ENCODE measurements at places on chromosomes 12 and 14.

GRCh38 chr12:27940245-27940644 is 32.3 kb downstream of the PTHLH start:
- no peak for DNase-seq

- no peak for DNase-seq
Observed at GRCh38 chr14:42565556-42565955, 958.9 kb downstream of the LRFN5 start.

DNA sequence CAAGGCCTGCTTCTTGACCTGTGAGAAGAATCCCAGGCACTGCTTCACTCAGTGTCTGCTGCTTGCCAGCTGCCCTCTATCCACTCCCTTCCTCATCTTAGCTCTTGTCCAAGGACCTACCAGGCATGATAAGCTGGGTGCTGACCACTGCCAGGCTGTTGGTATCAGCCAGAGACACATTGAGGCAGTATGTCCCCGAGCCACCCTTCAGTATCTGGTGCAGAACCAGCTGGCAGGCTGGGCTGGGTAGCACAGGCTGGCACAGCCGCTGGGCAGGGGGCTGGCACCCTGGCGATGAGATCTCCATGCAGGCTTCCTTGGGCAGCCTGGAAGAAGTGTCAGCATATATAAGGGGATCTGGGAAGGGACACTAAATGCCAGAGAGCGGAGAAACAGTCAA is 10.5 kb downstream of the PMEL start:
- DNase-seq: no peak

DNA sequence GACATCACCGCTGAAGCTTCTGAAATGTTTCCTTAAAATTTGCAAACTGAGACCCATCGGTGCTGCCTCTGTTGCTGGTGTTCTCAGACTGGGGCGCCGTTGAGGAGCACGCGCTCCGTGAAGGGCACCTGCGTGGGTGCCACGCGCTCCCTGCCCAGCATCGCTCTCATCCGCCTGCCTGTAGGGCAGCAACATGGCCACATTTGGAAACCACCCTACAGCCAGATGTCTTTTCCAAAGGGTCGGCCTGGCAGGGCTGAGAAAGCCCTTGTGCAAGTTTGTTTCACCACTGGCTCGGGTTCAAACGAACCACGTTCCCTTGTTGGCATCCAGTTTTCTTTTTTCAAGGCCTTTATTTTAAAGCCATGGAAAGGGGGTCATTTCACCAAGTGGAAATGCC is 13.9 kb downstream of the ADGRD1 start:
- no peak for DNase-seq

GRCh38 chr12:13154831-13155230 is 41.7 kb upstream of the EMP1 start:
- no peak for DNase-seq

DNA sequence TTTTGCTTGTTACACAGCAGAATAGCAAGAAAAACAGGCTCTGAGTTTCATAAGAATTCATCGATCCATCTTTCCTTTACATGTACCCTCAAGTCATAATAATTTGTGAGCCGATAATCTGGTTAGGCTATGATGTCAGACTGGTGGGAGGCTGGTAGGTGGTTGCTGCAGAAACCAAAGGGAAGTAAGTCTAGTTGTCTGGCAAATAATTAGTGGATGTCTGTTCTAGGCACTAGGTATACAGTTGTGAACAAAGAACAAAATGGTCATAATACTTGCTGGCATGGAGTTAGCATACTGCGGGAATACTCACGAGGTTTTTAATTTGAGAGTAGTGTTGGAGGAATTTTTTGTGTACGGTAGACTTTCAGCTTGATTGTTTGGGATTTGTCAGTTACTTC is 8.8 kb downstream of the SUSD6 start:
- DNase-seq: no peak

DNA sequence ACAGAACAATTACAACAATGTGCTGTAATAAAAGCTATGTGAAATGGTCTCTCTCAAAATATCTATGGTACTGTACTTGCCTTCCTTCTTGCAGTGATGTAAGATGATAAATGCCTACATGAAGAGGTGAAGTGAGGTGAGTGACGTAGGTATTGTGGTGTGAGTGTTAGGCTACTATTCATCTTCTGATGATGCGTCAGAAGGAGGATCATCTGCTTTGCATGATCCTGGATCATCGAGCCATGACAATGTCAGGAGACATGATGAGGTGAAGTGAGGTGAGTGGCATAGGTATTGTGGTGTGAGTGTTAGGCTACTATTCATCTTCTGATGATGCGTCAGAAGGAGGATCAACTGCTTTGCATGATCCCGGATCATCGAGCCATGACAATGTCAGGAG is 105.8 kb downstream of the KCNC2 start:
- no peak for DNase-seq

- DNase-seq: no peak
Observed at GRCh38 chr12:53101931-53102781, 1.1 kb upstream of the SOAT2 start.

- DNase-seq: no peak
Observed at GRCh38 chr12:131196220-131196619, 242.5 kb downstream of the ADGRD1 start.

GRCh38 chr14:57749267-57749666 is 116.6 kb downstream of the SLC35F4 start:
- no peak for DNase-seq

DNA sequence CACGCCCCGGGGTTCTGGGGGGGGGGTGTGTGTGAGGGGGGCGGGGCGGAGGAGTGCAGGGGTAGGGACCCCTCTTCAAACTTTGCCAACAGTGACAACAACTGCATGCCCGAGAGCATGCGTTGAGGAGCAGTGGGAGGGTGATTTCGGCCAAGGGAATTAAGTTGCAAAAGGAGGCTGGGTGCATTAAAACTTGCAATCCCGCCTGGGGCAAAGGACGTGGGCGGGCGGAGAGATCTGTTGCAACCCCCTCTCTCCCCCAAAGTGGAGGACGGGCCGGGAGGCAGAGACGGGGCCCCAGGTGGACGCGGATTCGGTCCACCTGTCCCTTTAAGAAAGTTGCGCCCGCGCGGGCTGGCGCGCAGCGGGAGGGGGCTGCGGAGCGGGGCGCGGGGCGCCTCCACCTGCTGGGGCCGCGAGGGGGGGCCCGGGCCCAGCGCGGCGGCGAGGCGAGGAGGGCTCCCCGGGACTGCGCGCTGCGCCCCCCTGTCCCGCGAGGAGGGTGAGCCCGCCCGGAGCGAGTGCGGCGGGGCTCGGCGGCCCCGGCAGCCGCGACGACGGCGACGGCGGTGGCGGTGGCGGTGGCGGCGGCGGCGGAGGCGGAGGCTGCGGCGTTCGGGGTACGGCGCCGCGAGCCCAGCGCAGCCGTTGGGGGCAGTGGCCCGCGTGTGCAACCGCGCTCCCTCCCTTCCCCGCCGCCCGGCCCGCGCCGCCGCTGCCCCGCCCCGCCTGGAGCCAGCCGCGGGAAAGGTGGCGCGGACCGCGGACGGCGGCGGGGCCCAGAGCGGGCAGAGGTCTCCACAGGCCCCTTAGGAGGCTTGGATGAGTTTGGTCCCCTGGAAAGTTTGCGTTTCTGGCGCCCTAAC is 530 bp upstream of the FOXN4 start:
- no peak for DNase-seq

GRCh38 chr12:12466157-12466556 is 96.5 kb downstream of the DUSP16 start:
- no peak for DNase-seq

- no peak for DNase-seq
Observed at GRCh38 chr12:67539946-67540345, 108.6 kb upstream of the DYRK2 start.

DNA sequence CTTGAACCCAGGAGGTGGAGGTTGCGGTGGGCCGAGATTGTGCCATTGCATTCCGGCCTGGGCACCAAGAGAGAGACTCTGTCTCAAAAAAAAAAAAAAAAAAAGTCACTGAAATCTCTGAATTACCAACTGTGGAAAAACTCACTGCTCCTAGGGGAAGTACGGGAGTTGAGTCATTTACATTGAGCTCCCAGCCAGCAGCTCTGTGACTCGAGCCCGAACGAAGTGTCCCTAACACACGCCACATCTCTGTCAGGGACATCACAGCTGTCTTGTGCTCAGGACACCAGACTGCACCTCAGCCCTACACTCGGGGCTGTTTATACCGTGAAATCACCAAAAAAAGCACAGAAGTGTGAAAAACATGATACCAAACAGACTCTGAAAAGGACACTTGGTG is 21.1 kb downstream of the ATP6V0A2 start:
- no peak for DNase-seq

GRCh38 chr12:24255920-24256665 is 306.6 kb upstream of the SOX5 start:
- DNase-seq: no peak

DNA sequence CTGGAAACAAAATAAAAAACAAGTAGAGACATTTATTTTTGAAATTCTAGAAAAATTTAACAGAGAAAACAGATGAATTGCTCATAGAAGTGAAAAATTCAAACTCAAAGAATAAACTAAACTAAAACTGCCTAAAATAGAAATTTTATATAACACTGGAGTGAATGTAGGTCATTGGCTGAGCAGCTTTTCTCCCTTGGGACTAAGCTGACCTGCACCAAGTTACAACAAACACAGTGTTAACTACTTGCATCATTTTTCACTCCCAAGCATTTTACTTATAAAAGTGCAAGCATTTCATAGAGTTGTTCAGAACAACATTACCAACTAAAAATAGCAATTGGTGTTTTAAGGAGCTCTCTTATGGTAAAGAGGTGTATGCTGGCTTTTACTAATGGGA is 298.1 kb downstream of the MED13L start:
- no peak for DNase-seq

- DNase-seq: no peak
Observed at GRCh38 chr14:65425885-65426284, 13.4 kb downstream of the FUT8 start.

- no peak for DNase-seq
Observed at GRCh38 chr12:6528539-6529235, 5.6 kb upstream of the GAPDH start.

DNA sequence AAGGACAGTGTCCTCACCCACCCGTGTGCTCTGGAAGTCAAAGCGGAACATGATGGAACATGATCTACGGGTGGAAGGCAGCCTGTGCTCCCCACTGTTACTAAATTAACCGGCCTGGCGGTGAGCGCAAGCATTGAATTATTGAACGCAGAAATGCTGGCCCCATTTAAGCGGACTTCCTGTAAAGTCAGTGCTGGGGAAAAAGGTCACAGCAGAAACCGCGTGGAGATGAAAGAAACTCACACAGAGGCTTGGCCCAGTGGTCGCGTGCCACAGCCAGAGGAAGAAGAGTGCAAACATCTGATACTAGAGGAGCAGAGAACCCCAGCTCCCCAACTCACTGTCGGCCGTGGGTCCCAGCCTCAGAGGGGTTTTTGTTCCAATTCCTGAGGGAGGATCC is 321.2 kb downstream of the ADGRD1 start:
- no peak for DNase-seq

DNA sequence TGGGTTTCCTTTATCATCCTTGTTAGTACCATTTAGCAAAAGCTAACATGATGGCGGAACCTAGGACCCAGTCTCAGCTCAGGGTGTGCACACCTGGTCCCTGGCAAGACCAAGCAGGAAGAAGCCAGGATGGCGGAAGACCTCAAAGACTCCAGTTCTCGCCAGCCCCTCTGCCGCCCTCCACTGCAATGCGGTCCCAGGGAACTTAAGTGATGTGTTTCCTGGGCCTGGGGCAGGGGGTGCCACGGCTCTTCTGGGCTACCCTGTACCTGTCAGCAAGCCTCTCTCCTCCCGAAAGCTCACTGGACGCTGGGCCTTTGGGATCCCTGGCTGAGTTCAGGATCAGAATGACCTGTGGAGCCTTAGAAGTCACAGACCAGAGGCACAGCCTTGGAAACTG is 71.3 kb downstream of the FBXL14 start:
- DNase-seq: no peak

DNA sequence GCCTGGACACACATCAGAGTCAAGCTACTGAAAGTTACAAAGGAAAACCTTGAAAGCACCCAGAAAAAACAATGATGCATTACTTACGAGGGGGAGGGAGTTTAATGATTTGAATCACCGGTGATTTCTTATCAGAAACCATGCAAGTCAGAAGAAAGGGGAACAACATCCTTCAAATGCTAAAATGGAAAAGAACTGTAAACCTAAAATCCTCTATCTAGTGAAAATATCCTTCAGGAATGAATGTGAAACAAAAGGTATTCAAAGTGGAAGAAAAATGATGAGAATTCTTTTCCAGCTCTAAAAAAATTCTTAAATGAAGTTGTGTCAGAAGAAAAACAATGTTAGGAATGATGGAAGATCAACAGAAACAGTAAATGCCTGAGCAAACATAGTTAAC is 16.8 kb downstream of the SCAF11 start:
- DNase-seq: no peak

- DNase-seq: no peak
Observed at GRCh38 chr14:50447461-50447860, 50.8 kb upstream of the CDKL1 start.

GRCh38 chr12:3972576-3972975 is 99.4 kb upstream of the PARP11 start:
- no peak for DNase-seq

DNA sequence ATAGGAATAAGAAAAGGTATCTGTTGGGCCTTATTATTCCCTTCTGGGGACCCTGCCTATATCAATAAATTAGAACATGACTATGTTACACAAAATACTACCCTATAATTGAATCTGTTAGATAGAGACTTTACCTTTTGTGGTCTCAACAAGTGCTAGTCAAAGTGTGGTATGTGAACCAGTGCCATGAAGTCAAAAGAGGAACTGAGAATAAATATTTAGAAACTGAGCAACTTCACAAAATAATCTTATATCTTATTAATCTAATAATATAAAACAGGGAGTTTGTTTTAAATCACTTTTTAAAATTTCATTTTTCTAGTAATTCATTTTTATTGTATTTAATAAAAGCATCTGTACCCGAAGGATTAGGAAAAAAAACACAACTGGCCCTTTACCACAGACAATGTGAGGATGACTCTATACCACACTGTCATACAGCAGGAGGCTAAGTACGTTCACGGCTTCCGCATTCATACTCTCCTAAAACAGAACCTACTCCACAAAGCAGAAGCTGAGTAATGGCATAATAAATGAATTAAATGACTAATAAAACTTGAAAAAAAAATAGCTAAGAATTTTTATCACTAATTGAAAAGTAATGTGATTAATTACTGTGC is 42.1 kb downstream of the SEC23A start:
- no peak for DNase-seq

DNA sequence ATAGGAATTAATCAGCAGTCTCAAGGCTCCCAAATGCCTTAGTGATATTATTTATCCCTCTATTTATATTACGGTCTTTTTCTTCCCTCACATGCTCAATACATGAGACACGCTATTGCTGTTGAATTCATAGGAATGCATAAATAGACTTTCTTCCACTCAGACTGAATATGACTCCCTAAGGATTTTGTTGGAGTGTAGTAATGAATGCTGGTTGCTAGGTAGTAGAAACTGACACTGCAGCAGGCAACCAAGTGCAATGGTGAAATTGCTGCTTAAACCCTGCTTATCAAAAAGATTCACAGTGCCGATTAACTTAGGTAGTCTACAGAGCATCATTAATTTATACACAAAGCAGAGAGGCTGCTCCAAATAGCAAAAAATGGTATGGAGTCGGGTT is 168.2 kb downstream of the KCNC2 start:
- DNase-seq: no peak

GRCh38 chr14:28344381-28344780 is 422.2 kb upstream of the FOXG1 start:
- no peak for DNase-seq
